ENCODE measurements at places on chromosomes 2 and 18.

DNA sequence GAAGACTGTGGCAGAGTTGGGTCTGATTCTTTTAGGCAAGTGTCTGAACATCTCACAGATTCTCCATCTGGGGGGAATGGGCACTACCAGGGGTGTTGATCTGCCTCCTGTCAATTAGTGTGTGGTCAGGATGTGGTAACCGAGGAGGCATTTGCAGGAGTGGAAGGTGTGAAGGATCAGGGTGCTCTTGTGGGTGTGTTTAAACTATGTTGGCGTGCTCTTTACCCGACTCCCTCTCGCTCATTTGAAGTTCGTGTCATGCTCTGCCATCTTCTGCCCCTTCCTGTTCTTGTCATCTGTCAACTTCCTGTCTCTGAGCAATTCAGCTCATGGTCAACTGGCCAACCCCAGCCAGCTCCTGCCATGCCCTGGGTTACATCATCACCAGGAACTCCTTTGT, 107.9 kb downstream of the RTN4 start:
- no peak for DNase-seq

DNA sequence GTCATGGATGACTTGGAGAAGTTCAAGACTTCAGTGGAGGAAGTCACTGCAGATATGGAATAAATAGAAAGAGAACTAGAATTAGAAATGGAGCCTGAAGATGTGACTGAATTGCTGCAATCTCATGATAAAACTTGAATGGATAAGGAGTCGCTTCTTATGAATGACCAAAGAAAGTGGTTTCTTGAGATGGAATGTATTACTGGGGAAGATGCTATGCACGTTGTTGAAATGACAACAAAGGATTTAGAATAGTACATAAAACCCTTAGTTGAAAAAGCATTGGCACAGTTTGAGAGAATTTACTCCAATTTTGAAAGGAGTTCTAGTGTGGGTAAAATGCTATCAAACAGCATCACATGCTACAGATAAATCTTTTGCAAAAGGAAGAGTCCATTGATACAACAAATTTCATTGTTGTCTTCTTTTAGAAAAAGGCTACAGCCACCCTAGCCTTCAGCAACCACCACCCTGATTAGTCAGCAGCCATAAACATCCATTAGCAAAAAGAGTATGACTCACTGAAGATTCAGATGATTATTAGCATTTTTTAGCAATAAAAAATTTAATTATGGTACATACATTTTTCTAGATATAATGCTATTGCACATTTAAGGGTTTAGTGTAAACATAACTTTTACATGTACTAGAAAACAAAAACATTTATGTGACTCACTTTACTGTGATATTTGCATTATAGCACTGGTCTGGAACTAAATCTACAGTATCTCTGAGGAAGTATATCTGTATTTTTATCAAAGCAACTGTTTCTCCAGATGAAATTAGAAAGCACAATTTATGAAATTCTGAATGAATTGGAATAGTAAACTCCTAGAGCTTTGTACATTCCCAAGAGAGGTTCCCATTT, 110.5 kb upstream of the TACR1 start:
- no peak for DNase-seq

DNA sequence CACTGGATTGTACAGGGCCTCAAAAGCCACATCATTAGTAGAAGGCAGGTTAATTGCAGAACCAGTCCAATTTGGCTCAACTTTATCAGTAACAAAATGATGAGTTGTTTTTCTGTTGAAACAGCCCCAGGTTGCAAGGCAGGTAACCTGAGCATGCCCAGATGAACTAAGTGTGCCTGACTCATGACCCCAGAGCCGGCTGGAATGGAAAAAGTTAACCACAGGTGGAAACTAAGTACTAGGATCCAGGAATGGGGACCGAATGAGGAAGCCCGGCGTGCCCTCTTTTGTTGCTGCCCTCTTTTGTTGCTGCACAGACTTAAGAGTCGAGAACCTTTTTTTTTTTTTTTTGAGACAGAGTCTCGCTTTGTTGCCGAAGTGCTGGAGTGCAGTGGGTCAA, 79.5 kb upstream of the YWHAQ start:
- DNase-seq, result no peak

- no peak for DNase-seq
These were observed 1474.0 kb upstream of the TMEFF2 start for GRCh38 chr2:193668557-193669323.

DNA sequence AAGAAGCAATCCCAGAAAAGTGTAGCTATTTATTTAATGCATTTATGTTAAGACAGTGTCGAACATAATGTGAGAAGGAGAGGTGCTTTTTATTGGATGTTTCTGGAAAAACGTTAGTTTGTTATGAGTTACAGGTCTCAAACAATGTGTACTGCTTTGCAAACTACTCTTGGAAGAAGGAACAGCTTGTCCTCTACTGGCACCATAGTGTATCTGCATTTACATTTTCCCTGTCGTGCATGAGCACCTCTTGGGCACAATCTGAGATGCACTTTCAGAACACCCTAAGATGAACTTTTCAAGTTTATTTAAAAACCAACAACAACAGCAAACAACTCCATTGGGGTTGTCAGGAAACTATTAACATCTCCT, 22.8 kb downstream of the CCNYL1 start:
- no peak for DNase-seq

DNA sequence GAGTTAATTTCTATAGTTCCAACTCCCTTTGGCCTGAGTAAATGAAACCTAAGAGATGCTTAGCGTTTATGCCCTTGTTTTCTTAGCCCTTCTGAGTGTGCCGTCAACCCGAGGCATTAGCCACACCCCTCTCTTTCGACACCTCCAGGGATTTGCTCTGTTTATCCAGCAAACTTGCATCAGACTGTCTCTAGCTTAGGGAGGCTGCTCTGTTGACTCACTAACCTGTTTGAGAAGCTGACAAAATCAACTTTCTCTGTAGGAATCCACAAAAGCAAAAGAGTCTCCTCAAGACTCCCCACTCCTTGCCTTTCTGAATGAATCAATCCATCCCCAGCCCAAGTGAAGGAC, 317.6 kb downstream of the TNS1 start:
- no peak for DNase-seq

- no peak for DNase-seq
These were observed 170.3 kb upstream of the SETBP1 start for GRCh38 chr18:44510390-44510789.

All from stimulated activated CD4-positive, alpha-beta T cell treated with anti-CD3 and anti-CD28 coated beads, Interleukin-1b, Interleukin-23, amount 100 ng/mL, for 4 hours (primary cell).